Spinal cord (tissue), 10 donors: ENCODE measurements at places on chromosomes 2 and 18. TPM values are rescaled to one million over a fixed set of nuclear protein-coding genes. Genes with fewer than 3 reads are reported as not detected.

Gene AOX1
- 6.5 TPM for polyA plus RNA-seq

Gene PMS1
- polyA plus RNA-seq = 28.9 TPM

Gene NYAP2
- polyA plus RNA-seq = 5.8 TPM

Gene MBP
- polyA plus RNA-seq = 2,633 TPM

Gene RASGRP3
- 15.7 TPM for polyA plus RNA-seq

Gene SERPINB13
- polyA plus RNA-seq = not detected

Gene ACTR1B
- polyA plus RNA-seq = 72.5 TPM

Gene IL18R1
- polyA plus RNA-seq = 0.59 TPM

Gene MAL
- polyA plus RNA-seq = 17.6 TPM

Gene SRD5A2
- 0.22 TPM for polyA plus RNA-seq

Gene AFF3
- 31.5 TPM for polyA plus RNA-seq

Gene RAPGEF4
- 42.8 TPM for polyA plus RNA-seq

Gene BOLL
- not detected for polyA plus RNA-seq

Gene ALPI
- not detected for polyA plus RNA-seq

Gene VAMP5
- 27.1 TPM for polyA plus RNA-seq

Gene HAAO
- 6.3 TPM for polyA plus RNA-seq

Gene CMPK2
- polyA plus RNA-seq = 7.5 TPM

Gene POMC
- polyA plus RNA-seq = 4.3 TPM

Gene ABCB11
- 0.19 TPM for polyA plus RNA-seq

Gene SPATA3
- not detected for polyA plus RNA-seq

Gene CXXC1
- polyA plus RNA-seq = 97.5 TPM

Gene ARHGEF4
- polyA plus RNA-seq = 210 TPM

Gene CNDP1
- polyA plus RNA-seq = 1.3 TPM
